ENCODE measurements at places on chromosomes 16 and 17.

DNA sequence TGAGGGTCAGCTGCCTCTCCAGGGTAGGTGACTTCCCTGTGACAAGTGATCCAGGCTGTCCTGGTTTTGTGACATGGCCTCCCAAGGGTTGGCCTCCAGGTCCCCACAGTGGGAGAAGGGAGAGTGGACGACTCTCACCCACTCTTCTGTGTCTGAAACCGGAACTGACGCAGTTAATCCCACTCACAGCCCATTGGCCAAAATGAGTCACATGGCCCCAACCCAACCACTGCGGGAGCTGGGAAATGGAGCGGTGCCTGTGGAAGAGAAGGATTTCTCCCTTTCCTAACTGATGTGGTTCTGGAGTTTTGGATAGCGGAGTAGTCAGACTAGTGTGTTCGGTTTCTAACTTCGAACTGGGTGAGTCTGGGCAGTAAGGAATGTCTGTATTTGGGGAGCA, 79.4 kb downstream of the ABCC6 start:
- no peak for DNase-seq

DNA sequence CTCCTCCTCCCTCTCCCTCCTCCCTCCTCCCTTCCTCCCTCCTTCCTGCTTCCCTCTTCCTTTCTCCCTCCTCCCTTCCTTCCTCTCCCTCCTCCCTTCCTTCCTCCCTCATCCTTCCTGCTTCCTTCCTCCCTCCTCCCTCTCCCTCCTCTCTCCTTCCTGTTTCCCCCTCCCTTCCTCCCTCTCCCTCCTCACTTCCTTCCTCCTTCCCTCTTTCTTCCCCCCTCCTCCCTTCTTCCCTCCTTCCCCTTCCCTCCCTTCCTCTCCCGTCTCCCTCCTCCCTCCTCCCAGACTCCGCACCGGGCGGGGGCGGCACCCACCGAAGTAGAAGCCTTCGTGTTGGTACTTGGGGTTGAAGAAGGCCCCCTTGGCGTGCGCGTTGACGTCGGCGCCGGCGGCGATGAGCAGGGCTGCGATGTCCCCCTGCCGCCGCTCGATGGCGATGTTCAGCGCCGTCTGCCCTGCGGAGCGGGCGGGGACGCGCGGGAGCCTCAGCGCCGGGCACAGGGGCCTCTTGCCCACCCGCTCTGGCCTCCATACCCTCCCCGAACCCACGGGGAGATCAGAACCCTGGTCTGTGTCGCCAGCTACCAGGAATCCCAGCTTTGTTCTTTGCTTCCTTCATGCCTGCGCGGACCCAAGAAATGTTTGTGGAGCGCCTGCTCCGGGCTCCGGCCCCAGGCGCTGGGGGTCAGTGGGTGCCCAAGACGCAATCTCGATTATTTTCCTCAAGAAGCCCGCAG, 22.2 kb downstream of the TRPV3 start:
- DNase-seq: peak; percentile 55

- peak; percentile 81 for DNase-seq
Observed at GRCh38 chr16:4115209-4115948, 863 bp downstream of the ADCY9 start.

DNA sequence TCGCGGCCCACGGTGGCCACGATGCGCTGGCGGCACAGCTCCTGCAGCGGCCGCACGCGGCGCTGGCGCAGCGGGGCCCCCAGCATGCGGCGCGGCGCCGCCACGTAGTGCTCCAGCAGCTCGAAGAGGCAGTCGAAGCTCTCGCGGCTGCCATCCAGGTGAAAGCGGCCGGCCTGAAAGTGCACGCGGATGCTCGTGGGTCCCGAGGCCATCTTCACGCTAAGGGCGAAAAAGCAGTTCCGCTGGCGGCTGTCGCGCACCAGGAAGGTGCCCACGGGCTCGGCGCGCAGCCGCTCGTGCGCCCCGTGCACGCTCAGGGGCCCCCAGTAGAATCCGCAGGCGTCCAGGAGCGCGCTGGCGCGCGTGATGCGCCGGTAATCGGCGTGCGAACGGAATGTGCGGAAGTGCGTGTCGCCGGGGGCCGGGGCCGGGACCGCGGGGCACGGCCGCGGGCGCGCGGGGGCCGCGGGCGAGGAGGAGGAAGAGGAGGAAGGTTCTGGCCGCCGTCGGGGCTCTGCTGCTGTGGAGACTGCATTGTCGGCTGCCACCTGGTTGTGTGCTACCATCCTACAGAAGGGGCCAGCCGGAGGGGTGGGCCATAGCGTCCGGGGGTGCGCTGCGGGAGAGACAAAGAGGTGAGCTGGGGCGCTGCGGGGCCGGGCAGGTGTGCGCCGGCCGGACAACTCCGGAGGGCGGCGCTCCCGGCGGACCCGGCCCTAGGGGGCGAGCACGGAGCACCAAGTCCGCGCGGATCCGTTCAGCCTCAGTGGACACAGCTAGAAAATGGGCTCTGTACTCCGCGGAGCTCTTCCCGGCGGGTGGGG, 879 bp downstream of the SOCS1 start:
- DNase-seq: peak; percentile 81

- DNase-seq: no peak
Observed at GRCh38 chr16:84548971-84549844, 44.7 kb upstream of the MEAK7 start.

- DNase-seq: no peak
Observed at GRCh38 chr16:81863630-81864352, 84.7 kb downstream of the PLCG2 start.

GRCh38 chr16:68972720-68973119, 129.4 kb downstream of the TANGO6 start:
- peak; percentile 9 for DNase-seq

GRCh38 chr17:77802811-77803220, 155.7 kb upstream of the TNRC6C start:
- DNase-seq: peak; percentile 48

DNA sequence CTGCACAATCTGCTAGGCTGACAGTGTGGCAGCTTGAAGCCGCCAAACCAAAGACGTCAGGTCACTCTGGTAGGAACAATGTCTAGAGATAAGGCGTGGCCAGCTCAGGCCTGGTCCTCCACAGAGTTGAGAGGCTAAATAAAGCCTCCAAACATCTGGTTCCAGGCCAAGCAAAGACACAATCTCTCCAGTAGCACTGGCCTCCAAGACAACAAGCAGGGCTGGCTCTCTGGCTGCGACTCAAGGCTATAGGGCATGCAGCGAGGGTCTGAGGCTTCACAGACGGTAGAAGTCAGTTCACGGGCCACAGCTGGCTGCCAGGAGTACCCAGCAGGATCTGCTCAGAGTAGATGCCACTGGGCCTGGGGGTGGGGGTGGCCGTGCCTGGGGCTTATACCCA, 75.6 kb downstream of the ABR start:
- no peak for DNase-seq

DNA sequence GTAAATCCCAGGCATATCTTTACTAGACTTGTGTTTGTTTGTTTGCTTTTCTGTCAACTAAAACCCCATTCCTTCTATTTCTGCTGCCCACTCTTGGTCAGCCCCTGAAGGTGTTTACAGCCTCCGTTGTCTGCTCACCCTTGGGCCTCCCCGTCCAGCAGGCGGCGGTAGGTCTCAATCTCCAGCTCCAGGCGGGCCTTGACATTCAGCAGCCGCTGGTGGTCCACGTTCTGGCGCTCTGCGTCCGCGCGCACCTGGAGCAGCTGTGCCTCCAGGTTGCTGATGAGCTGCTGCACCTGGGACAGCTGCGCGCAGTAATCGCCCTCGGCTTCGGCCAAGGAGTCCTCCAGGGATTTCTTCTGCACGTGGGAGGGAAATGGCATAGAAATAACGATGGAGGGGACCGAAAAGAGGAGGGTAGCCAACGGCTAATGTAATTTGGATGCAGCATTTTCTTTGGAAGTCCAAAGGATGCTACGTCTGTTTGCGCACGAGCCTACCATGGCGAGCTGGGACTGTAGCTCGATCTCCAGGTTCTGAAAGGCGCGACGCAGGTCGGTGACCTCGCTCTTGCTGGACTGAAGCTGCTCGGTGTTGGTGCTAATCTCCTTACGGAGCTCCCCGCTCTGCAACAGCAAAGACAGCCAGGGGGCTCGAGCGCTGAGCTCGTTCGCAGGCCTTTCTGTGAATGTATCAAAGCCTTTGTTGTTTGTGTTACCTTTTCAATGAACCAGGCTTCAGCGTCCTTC, 3.9 kb downstream of the KRT12 start:
- DNase-seq: no peak

- no peak for DNase-seq
Observed at GRCh38 chr16:2804728-2805127, 6.5 kb downstream of the PRSS41 start.

- DNase-seq: no peak
Observed at GRCh38 chr16:53814801-53815200, 110.8 kb downstream of the FTO start.

DNA sequence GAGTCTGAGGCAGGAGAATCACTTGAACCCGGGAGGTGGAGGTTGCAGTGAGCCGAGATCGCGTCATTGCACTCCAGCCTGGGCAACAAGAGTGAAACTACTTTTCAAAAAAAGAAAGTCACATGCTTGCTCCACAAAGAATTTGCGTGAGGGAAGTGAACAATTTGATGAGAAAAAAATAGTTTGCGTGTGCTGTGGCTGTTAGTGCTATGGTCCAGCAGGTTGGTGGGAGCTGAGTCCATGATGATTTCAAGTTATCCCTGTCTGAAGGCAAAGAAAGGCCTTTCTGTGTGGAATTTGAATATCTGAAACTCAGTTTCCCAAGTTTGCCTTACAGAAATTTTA, 21.0 kb downstream of the PRCD start:
- no peak for DNase-seq

DNA sequence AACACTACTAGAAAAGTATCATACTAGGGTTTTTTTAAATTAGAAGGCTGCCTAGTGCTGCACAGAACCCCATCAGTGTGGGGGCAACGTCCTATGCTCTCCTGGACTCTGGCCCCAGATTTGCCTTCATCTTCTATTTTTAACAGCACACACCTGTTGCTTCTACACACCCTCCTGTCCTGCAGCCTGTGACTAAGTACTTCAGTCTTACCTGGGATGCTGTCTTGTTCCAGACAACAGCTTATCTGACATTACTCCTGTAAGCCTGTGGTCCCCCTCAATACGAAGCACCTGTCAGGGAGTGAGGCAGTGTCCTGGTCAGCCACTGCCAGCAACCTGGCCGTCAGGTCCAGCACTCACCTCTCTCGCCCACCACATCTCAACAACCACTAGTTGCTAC, 247.6 kb upstream of the PSMD7 start:
- DNase-seq: no peak

- peak; percentile 68 for DNase-seq
Observed at GRCh38 chr17:40779181-40779909, 3.0 kb downstream of the KRT27 start.

- DNase-seq: no peak
Observed at GRCh38 chr17:17566896-17567513, 24.5 kb downstream of the PEMT start.

GRCh38 chr16:57358527-57359095, at the start of gene CCL22:
CCL22 (plus strand) TSS chr16:57358783; CDS start chr16:57358817, 34 bp downstream.
- peak; percentile 44 for DNase-seq

- peak; percentile 67 for DNase-seq
Observed at GRCh38 chr16:52547834-52548215, 882 bp upstream of the TOX3 start.

GRCh38 chr17:40647624-40648383, at the start of gene SMARCE1:
SMARCE1 (minus strand) TSS chr17:40647818; CDS start chr17:40645802, 2,016 bp downstream.
- DNase-seq: peak; percentile 87

DNA sequence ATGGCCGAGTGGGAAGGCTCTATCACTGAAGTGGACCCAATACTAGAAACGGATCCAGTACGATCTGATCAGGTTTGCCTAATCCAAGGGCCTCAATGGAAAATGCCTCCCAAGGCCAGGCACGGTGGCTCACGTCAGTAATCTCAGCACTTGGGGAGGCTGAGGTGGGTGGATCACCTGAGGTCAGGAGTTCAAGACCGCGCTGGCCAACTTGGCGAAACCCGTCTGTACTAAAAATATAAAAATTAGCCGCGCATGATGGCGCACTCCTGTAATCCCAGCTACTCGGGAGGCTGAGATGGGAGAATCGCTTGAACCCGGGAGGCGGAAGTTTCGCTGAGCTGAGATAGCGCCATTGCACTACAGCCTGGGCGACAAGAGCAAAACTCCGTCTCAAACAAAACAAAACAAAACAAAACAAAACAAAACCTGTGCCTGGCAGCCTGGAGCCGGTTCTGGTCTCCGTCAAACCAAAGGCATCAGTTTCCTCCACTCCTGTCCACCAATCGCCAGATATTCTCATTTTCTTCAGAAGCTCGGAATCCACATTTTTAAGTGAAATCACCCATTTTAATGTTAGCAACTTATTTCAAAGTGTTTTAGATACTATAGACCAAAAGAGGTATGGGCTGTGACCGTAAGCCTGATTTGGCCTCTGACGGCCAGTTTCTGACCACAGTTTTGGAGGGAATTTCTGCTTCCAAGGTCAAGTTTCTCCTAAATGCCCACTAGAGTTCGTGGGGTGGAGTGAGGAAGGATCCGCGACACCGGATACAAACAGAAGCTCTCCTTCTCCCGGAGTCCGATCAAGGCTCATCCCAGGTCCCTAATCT, 664 bp downstream of the NQO1 start:
- peak; percentile 54 for DNase-seq

DNA sequence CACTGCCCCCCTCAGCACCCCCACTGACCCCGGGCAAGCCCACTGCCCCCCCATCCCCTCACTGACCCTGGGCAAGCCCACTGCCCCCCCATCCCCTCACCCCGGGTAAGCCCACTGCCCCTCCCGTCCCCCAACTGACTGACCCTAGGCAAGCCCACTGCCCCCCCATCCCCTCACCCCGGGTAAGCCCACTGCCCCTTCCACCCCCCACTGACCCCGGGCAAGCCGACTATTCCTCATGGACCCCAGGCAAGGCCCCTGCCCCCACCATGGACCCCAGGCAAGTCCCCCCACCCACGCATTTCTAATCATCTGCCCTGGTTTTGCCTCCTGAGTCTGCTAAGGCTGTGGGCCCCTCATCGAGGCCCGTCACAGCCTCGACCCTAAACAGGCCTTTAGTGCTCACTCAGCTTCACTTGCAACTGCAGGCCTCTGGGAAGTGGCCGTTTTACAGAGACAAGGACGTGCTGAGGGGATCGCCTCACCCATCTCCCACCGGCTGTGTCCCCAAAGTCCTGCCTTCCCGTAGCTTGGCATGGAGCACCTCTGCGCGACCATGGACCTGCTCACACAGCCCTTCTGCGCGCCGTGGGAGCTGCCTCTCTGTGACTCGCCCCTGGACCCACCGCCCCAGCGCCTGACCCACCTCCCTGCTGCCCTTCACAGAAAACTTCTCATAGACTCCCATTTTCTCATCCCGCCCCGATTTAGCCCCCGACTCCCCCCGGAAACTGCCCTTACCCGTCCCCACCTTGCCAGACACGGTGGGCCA, 3.6 kb downstream of the VPS9D1 start:
- DNase-seq: no peak

- DNase-seq: peak; percentile 39
Observed at GRCh38 chr16:75566758-75567255, 628 bp downstream of the GABARAPL2 start.

DNA sequence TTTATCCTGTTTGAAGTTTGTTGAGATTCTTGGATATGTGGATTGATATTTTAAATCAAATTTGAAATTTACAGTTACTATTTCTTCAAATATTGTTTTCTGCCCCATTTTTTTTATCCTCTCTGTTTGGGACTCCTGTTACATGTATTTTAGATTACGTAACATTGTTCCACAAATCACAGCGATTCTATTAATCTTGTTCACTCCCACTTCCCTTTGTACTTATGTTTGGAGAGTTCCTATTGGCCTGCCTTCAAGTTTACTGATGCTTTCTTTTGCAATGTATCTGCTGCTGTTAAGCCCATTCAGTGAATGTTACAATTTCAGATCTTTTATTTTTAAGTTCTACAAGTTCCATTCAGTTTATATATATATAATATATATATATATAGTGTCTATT, 288.3 kb upstream of the TNRC6C start:
- DNase-seq: no peak

GRCh38 chr17:5138616-5139457, 23.0 kb downstream of the USP6 start:
- DNase-seq: no peak

GRCh38 chr16:12120217-12120981, 143.9 kb downstream of the SNX29 start:
- no peak for DNase-seq

Measured in DMS53 (cell line).